ENCODE measurements at places on chromosomes 1 and 21.

GRCh38 chr1:20081353-20081810, 11.4 kb downstream of the PLA2G5 start:
- no peaks in the 10 kb centered on the region for H3K36me3 ChIP-seq
- no peaks in the 10 kb centered on the region for H3K27me3 ChIP-seq
- DNase-seq, result no peak
- H3K27ac ChIP-seq, result no peak overlapping the region
- no peaks in the 10 kb centered on the region for H3K4me1 ChIP-seq

- H3K36me3 ChIP-seq, result no peaks in the 10 kb centered on the region
- no peak overlapping the region for H3K4me3 ChIP-seq
- H3K27ac ChIP-seq, result no peak overlapping the region
- H3K27me3 ChIP-seq, result no peaks in the 10 kb centered on the region
- H3K4me1 ChIP-seq, result peaks cover 45% of the 10 kb centered on the region
Observed at GRCh38 chr1:230008721-230009120, 58.3 kb upstream of the GALNT2 start.

GRCh38 chr21:36602735-36603134, 96.2 kb upstream of the SIM2 start:
- no peaks in the 10 kb centered on the region for H3K36me3 ChIP-seq
- H3K27ac ChIP-seq, result no peak overlapping the region
- no peak for DNase-seq
- no peaks in the 10 kb centered on the region for H3K27me3 ChIP-seq

- no peak for DNase-seq
- H3K27me3 ChIP-seq, result no peaks in the 10 kb centered on the region
- H3K4me1 ChIP-seq, result peaks cover 10% of the 10 kb centered on the region
Observed at GRCh38 chr1:222104694-222105392, 363.0 kb upstream of the DUSP10 start.

DNA sequence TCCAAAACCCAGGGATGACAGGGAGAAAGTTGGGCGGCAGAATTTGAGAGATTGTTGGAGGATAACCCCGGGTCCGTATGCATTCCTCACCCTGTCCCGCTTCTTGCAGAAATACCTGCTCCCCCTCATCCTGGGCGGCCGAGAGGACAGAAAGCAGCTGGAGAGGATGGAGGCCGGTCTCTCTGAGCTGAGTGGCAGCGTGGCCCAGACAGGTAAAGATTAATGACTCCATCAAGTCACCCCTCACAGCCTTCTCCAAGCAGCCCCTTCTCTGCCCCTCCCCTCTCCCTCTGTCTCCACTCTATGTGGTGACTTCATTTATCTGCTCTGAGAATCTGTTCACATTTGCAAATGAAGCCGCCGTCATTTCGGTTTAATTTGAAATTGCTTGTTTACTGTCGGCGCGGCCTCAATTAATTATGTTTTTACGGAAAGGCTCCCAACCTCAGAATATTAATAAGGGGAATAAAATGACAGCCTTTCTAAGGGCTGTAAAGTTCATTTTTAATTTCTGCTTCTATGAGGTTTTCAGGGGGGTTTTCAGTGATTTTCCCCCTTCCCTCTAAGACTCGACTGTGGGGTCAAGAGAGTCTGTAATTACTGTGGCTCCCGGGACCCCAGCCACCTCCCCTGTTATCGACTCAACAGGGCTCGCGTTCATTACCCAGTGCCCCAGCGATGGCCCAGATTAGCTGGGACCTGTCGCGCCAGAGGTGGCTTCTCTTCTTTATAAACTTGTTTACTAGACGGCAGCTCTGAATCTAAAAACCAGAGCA, 148.3 kb downstream of the PEX14 start:
- H3K4me3 ChIP-seq, result no peak overlapping the region
- H3K36me3 ChIP-seq, result no peaks in the 10 kb centered on the region
- H3K27me3 ChIP-seq, result no peaks in the 10 kb centered on the region
- H3K27ac ChIP-seq, result no peak overlapping the region
- DNase-seq, result peak; percentile 11

DNA sequence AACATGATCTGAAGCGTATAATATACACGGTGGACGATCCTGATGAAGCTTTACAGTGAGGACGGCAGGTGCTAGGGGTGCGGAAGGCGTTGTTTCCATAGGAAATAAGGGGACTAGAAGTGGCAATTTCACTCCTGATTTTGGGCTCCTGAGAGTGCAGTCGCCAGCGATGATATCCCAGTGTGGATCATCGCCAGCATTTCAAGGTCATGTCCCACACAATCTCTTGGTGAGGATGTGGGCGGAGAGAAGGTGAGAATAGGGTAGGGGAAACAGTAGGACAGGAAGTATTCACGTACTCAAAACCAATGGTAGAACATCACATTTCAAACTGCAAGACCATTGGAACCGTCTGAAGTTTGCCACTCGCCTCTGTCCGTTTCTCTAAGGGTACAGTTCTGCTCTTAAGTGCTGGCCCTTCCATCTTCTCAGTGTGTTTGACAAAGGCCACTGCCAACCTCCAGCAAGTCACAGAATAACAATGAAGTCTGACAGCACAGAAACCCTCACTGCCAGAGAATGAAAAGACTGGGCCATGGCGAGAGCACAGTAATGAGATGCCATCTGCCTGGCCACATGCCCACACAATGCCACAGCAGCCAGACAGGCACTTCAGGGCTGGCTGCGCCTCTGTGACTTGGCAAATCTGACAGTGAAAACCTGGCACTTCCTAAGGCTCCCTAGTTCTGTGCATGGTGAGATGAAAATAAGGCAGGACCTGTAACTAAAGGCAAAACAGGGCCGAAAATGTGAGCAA, 27.9 kb downstream of the PCSK9 start:
- peaks cover 8% of the 10 kb centered on the region for H3K36me3 ChIP-seq
- H3K4me3 ChIP-seq, result no peak overlapping the region
- peak; percentile 77 for DNase-seq
- no peak overlapping the region for H3K27ac ChIP-seq

- no peaks in the 10 kb centered on the region for H3K36me3 ChIP-seq
- H3K27ac ChIP-seq, result no peak overlapping the region
- no peaks in the 10 kb centered on the region for H3K4me1 ChIP-seq
- DNase-seq, result no peak
- no peak overlapping the region for H3K4me3 ChIP-seq
Observed at GRCh38 chr1:163035446-163036249, 33.5 kb upstream of the RGS4 start.

- H3K27me3 ChIP-seq, result peaks cover 2% of the 10 kb centered on the region
- no peak overlapping the region for H3K27ac ChIP-seq
- no peaks in the 10 kb centered on the region for H3K36me3 ChIP-seq
- no peak for DNase-seq
- H3K4me3 ChIP-seq, result no peak overlapping the region
- H3K4me1 ChIP-seq, result no peaks in the 10 kb centered on the region
Observed at GRCh38 chr21:26487981-26488480, 85.1 kb downstream of the CYYR1 start.

DNA sequence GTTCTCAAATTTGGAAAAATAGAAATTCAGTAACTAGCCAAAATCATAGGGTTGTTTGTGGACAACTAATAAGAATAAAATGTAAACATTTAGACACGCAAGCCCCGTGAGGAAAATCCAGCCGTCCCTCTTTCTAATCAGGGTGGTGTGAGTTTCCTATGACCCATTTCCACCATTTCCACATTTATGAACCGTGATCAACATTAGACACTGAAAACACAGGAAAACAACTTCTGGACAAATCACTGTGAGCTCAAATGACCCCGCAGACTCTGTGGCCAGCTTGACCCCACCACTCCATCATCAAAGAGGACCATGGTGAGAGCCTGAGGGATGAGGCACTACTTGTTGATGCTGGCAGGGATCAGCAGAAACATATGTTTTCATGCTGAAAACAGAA, 101.0 kb downstream of the SIM2 start:
- no peaks in the 10 kb centered on the region for H3K36me3 ChIP-seq
- H3K27me3 ChIP-seq, result no peaks in the 10 kb centered on the region
- no peak for DNase-seq
- no peak overlapping the region for H3K27ac ChIP-seq

DNA sequence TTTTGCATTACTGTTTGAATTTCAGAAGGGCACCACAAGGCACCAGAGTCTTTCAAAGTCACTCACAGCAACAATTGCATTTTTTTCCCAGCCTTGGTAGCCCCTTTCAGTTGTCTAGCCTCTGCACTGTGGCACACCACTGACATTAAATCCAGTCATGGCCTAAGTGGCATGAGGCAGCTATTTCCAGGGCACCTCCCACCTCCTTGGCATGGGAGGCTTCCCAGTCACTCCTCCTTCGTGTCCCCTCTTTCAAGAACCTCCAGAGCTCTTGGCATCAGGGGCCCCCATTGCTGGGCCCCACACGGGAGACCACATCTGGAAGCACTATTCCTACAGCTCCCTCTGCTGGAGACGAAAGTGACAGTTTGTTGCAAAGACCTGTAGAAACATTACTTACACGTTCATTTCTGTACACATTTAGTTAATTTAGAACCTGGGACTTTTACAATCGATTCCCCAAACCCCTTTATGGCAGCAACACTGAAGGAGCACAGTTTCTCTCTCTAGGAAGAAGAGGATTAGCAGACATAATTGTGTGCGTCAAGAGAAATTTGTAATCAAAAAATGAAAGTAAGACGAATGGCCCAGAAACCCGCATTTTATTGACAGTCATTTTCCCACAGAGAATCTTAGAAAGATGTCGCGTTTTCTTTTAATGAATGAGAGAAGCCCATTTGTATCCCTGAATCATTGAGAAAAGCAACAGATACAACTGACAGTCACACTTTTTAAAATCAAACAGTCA, 5.7 kb upstream of the CHD5 start:
- H3K27ac ChIP-seq, result no peak overlapping the region
- H3K36me3 ChIP-seq, result peaks cover 34% of the 10 kb centered on the region
- no peak for DNase-seq
- H3K4me3 ChIP-seq, result no peak overlapping the region

DNA sequence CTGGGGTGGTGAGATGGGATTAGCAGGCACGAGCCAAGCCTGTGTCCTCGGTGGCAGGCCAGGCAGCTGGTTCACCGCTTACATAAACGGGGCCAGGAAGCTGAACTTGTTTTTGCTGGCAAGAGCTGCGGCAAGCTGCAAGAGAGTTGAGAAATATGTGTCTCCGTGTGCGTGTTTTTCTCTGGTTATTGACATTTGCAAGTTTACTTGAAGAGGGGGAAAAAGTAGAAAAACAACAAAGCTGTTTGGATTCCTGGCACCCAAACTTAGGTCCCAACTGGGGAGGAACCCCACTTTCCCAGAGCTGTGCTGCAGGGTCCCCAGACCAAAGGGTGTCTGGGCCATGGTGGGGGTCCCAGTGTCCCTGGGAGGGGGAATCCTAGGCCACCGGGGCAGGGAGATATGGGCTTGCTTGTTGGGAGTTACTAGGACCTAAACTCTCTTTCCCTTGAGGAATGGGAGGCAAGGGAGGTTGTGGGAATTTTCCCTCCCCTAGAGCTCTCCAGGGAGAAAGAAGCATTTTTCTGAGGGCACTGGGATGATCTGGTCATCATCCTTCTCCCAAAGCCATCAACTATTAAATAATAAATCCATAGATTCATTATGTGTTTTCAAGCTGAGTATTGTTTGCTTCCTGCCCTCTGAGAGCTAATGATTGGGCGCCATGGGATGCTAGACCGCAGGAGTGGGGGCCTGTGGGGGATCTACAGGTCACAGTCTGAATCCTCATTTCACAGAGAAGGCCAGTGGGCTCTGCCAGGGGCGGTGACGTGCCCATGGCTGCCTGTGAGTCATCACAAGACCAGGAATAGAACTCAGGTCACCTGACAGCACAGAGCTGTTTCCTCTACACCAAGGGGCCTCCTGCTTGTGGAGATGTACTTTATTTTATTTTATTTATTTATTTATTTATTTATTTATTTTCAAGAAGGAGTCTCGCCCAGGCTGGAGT, 14.8 kb downstream of the IL6R start:
- no peaks in the 10 kb centered on the region for H3K36me3 ChIP-seq
- H3K27ac ChIP-seq, result peak overlapping the region; percentile 94
- H3K4me3 ChIP-seq, result no peak overlapping the region
- peaks cover 88% of the 10 kb centered on the region for H3K4me1 ChIP-seq
- DNase-seq, result peak; percentile 96

DNA sequence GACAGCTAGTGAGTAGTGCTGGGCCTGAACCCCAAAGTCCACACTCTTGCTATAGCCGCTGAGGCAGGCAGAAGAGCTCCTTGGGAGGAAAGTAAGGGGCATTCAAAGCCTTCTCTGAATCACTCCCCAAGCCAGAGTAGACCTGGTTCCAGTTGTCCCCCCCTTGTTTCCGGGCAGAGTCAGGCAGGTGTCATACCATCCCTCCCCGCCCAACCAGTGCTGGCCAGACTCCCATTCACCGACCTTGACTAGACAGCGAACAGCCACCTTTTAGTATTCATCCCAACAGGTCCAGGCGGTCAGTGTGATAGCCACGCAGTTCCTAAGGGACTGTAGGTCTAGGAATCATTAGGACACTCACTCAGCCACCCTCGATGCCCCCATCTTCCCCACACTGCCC, 11.8 kb downstream of the CHRNB2 start:
- no peak overlapping the region for H3K4me3 ChIP-seq
- no peaks in the 10 kb centered on the region for H3K4me1 ChIP-seq
- H3K27ac ChIP-seq, result no peak overlapping the region
- H3K36me3 ChIP-seq, result peaks cover 8% of the 10 kb centered on the region
- H3K27me3 ChIP-seq, result no peaks in the 10 kb centered on the region

DNA sequence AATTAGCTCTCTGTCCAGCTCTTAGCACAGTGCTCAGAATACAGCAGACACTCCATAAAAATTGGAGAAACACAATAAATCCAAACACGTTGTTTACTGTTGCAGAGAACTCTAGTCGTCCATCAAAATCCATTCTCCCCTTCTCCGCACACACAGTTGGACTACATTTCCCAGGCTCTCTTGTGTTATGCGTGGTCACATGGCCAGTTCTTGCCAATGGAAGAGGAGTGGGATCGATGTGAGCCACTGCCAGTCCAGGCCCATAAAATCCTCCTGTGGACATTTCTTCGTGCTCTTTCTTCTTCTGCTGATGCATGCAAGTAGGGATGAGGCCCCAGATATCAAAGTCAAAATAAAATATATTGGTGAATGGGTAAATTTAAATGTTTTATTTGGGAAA, 114.3 kb upstream of the FMN2 start:
- no peaks in the 10 kb centered on the region for H3K36me3 ChIP-seq
- no peaks in the 10 kb centered on the region for H3K4me1 ChIP-seq
- no peak overlapping the region for H3K27ac ChIP-seq
- H3K4me3 ChIP-seq, result no peak overlapping the region
- no peak for DNase-seq

DNA sequence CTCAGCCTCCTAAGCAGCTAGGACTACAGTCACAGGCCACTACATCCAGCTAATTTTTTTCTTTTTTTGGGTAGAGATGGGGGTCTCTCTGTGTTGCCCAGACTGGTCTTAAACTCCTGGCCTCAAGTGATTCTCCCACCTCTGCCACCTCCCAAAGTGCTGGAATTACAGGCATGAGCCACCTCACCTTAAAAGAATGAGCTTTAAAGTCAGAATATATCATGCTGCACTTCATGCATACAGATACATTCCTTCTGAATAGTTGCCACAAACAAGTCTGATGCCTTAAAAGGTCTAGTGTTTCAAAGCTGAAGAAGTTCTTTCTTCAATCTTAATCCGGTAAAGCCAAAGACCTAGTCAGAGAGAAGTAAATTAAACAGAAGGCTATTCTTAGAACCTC, 23.8 kb upstream of the CPLANE2 start:
- H3K27me3 ChIP-seq, result no peaks in the 10 kb centered on the region
- peaks cover 5% of the 10 kb centered on the region for H3K36me3 ChIP-seq
- no peak for DNase-seq
- no peaks in the 10 kb centered on the region for H3K4me1 ChIP-seq
- H3K4me3 ChIP-seq, result no peak overlapping the region
